ENCODE measurements at places on chromosomes 1 and 21.

GRCh38 chr1:154264454-154264853, 8.0 kb upstream of the HAX1 start:
- no peak for DNase-seq

- peak; percentile 26 for DNase-seq
These were observed 14.7 kb downstream of the WNT3A start for GRCh38 chr1:228021355-228022030.

DNA sequence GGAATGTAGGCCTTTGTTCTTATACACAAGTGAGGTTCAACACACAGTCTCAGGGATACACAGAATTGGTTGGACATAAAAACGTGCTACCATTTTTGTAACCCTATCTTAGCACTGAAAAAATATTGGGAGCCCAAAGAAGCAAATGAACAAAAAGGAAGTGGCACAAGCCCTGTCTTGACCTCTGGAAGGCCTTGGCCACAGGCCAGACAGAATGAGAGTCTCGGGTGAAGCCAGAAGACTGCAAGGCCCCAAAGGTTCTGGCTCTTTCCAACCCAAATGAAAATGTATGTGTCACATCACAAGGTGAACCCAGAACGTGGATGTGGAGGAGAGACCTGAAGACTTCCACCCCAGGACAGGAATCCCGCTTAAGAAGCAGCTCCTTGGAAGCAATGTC, 57.3 kb downstream of the PGBD5 start:
- no peak for DNase-seq

DNA sequence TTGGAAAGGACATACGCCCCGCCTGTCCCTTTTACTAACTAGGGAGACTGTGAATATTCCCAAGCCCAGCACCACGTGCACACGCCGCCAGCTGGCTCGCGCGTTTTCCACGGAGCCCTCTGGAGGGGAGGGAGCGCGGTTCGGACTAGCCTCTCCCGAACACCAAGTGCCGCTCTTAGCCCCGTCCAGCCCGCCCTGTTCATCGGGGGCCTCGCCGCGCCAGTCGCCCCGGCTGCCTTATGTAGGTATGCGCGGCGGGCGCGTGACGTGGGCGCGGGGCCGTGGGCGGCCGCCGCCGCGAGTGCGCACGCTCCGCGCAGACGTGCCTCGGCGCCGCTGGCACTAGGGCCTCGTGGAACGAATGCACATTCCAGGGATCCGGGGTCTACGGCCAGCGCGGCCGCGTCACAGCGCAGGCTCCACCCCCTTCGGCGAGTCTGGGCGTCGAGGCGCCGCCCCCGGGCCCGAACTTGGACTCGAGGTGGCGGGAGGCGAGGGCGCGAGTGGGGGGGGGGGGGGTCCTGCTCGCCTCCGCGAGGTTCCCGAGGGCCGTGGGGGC, 767 bp upstream of the IRF2BP2 start:
- DNase-seq: peak; percentile 99

GRCh38 chr1:151197863-151198253, 494 bp upstream of the PIP5K1A start:
- peak; percentile 65 for DNase-seq

DNA sequence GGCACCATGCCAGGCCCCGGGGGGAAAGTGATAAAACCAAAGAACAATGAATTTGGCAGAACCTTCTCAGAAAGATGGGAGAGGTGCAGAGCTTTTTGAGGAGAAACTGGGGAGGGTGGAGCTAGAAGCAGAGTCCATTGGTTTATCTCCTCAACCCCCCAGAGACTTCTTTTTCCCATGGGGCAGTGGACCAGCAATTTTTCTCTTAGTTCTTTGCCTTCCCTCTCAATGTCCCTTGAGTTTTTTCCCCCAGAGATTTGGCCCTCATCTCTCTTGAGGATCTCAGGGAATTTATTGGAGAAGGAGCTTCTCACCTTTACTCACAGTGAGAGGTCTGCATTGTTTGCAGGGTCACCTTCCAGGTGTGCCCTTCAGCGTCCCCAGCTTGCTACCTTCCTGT, 5.3 kb upstream of the ARHGEF11 start:
- DNase-seq: peak; percentile 36

GRCh38 chr1:58833166-58833565, 49.3 kb upstream of the JUN start:
- DNase-seq: no peak

GRCh38 chr1:95021805-95022643, 50.7 kb downstream of the ALG14 start:
- no peak for DNase-seq

GRCh38 chr1:66271216-66271903, 262.6 kb upstream of the SGIP1 start:
- DNase-seq: peak; percentile 10

DNA sequence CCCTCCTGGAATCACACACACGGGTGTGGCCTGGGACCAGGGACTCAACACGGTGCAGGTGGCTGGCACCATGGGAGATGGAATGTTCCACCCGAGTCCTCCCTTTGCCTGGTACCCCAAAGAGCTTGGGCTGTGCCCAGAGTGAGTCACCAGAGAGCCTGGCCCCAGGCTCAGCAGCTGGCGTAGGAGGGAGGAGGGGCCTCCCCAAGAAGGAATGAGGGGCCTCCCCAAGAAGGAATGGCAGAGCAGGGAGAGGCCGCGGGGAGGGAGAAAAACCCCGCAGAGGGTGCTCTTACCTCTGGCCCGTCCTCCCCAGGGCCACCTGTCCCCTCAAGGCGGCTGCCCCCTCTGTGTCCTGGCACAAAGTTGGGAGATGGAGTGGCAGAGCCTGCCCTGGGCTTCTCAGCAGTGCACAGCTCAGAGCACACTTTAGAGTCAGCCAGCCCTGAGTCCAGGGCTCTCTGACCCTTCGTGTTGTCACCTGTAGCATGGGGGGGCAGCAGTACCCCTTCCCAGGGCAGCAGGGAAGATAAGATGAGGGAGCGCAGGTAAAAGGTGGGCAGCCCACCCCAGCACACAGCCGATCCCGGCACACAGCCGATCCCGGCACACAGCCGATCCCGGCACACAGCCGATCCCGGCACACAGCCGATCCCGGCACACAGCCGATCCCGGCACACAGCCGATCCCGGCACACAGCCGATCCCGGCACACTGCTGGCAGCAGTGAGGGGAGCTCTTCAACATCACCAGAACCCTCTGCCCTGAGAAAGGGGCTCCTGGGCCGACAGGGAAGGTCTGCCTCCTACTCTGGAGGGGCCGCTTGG, 20.2 kb upstream of the KCNAB2 start:
- no peak for DNase-seq

DNA sequence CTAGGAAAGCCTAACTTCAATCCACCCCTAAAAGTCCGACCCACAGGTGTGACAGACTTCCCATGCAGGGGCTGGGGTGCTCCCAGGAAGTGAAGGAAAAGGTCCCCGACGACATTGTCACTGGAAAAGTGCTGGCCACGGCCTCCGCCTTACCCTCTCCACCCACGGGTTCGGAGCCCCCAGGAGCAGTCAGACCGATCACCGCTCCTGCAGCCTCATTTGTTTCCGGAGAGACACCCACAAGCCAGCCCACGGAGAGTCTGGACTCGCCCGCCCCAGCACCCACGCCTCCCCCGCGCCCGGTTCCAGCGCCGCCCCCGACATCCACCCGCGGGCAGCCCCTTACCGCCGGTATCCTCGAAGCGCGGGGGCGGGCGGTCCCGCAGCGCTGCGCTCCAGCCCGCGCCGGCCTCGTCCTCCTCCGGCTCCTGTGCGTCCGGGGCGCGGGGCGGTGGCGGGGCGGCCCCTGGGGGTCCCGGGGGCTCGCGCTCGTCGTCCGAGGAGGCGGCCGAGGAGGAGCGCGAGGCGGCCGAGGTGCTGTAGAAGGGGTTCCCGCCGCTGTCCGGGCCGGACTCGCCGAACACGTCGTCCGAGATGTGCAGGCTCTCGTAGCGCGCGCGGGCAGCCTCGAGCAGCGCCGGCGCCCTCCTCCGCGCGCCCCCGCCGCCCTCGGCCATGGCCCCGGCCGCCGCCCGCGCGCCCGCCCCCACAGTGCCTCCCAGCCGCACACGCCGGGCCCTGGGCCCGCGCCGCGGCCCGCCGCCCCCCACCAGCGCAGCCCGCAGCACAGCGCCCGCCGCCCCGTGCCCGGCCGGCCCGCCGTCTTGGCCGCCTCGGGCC, 660 bp downstream of the PGBD5 start:
- DNase-seq: peak; percentile 73

DNA sequence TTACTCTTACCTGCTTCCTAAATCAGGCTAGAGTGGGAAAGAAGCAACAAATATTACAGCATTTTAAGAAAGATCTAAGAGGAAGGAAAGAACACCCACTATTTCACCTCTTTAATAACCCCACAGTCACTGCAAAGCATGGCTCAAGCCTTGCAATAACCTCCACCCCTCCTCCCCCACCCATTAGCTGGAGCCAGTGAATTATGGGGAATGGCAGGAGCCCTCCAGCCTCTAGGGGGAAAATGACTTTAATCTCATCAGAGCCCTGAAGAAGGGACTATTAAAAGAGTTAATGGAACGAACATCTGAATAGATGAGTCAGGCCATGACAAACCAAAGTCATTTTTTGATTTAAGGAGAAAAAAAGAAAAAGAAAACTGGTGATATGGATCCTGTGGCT, 630.7 kb upstream of the PLXNA2 start:
- no peak for DNase-seq

DNA sequence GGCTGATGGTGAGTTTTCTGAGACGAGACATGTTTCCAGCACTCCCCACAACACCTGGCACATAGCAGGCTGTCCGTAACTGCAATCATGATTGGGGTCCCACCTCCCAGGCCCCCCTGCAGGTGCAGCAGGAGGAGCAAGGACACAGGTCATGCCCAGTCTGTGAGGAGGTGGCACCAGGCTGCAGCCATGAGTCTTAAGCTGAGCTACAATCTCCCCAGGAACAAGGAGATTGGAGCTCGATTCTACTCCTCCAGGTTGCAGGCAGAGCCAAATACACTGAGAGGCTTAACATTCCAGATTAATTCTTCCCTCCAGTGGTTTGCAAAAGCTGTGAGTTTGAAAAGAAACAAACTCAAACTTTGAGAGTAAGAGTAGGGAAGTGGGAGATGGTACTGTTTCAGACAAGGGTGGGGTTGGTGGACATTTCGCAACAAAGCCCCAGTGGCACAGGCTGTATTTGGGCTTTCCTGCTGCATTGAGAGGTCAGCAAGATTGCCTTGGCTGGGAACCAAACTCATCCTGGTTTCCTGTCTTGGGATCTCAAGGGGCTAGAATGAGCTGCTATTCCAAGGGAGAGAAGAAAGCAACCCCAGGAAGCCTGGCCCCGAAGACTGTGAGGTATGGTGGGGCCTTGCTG, 64.8 kb upstream of the GALNT2 start:
- DNase-seq: no peak

GRCh38 chr1:161185732-161186311, 8.5 kb upstream of the B4GALT3 start:
- DNase-seq: no peak

GRCh38 chr1:19260211-19261138, 8.9 kb downstream of the MRTO4 start:
- no peak for DNase-seq

GRCh38 chr1:211132721-211133392, 1.1 kb downstream of the KCNH1 start:
- no peak for DNase-seq

GRCh38 chr1:111392460-111392945, 35.0 kb downstream of the OVGP1 start:
- DNase-seq: no peak

DNA sequence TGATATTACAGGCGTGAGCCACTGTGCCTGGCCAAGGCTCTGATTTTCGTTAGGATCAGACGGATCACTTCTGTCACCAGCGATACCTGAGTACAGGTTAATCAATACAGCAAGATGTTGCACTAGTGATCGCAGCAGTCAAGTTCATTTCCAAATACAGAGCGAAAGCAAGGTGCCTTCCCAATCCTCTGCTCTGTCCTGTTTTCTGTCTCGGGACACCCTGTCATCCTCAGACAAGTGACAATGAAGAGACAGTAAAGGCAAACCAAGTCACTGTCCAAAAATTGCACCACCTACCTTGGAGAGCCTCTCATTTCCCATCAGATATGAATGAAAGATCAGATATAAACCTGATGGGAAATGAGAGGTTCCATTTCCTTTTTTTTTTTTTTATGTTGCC, 5.6 kb upstream of the CLDN14 start:
- no peak for DNase-seq

DNA sequence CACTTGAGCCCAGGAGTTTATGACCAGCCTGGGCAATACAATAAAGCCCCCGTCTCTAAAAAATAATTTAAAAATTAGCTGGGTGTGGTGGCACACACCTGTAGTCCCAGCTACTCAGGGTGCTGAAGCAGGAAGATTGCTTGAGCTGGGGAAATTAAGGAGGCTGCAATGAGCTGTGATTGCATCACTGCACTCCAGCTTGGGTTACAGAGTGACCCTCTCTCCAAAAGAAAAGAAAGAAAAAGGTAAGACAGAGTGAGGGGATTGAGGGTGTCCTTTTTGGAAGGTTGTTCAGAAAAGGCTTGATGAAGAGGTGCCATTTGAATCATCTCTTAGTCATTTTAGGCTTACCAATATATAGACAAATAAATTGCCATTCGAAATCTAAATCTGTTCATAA, 4.0 kb upstream of the SRRM1 start:
- no peak for DNase-seq
